Brain microvascular endothelial cell (primary cell): ENCODE measurements at places on chromosomes 1 and 21.
A peak's percentile ranks its signal among the peaks of the same experiment; 100 is the strongest.

GRCh38 chr1:94919241-94920030 is 7.5 kb downstream of the CNN3 start:
- no peak for DNase-seq

GRCh38 chr1:186479162-186479561 is 18.2 kb upstream of the PDC start:
- no peak for DNase-seq

DNA sequence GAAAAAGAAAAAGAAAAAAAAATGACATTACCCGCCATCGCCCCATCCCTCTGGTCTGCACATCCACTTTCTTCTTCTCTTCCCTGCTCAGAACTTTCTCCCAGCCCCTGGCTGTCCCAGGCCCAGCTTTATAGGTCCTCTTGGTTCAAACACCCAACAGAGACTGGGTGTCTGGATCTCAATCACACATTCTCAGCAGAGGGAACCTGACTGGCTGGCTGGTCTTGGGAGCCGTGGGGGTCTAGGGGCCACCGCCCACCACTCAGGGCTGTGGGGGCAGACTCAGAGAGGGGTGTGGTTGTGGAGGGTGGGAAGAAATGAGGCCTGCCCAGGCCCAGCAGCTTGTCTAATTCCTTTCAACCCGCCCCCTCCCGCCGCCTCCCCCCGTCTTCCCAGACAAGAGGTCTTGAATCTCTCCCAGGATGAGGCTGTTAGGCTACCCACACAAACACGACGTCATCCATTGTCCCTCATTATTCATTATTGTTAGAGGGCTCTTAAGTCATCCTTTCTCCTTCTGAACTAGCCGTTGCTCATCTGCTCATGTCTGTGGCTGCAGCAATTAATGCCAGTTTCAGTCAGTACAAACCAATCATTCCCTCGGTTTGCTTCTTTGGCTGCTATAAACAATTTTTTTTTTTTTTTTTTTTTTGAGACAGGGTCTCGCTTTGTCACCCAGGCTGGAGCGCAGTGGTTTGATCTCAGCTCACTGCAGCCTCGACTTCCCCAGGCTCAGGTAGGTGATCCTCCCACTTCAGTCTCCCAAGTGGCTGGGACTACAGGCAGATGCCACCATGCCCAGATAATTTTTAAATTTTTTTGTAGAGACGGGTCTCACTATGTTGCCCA is 40.6 kb upstream of the CLIC4 start:
- peak; percentile 54 for DNase-seq

GRCh38 chr1:209256766-209257350 is 326.7 kb upstream of the CAMK1G start:
- no peak for DNase-seq

DNA sequence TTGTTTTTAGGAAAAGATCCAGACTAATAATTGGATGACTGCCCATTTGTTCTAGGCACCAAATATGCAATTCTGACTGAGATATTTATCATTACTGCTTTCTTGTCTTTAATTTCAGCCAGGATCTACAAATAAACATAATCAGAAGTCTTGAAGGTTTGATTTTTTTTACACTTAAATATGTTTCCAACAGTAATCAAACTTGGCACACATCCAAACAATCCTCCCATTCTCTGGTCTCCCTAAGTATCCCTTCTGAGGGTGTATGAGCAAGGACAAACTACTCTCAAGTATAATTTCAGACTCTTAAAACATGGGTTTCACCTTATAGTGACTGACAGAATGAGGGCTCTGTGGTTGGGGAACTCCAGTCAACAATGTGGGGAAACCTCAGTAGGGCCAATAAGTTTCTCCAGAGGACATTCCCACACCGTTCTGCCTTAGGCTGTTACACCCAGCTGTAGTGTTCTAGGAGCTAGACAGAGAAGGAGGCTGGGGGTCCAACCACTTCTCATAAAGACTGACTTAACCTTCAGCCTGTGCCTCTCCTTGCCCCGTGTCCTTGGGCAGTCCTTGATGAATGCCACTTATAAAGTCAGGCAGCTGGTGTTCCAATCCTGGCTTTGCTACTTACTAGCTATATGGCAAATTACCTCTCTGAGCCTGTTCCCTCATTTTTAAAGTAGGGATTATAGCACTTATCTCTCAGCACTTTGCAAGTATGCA is 1.5 kb upstream of the PALMD start:
- no peak for DNase-seq
